IMR-90 (cell line): ENCODE measurements at places on chromosomes 2 and 18. TPM values are rescaled to one million over a fixed set of nuclear protein-coding genes. Genes with fewer than 3 reads are reported as not detected.

LOXHD1 gene
- total RNA-seq, result not detected in 2 replicates

CDH19 gene
- total RNA-seq, result not detected in 2 replicates

KANSL1L gene
- 7.2 and 8.1 TPM in 2 replicates for total RNA-seq

KYNU gene
- 2.2 and 2.9 TPM in 2 replicates for total RNA-seq

FHOD3 gene
- 16.0 and 16.7 TPM in 2 replicates for total RNA-seq

KATNAL2 gene
- 0.90 and 1.4 TPM in 2 replicates for total RNA-seq

STPG4 gene
- total RNA-seq, result 0.18 and 0.28 TPM in 2 replicates

TRIB2 gene
- 12.7 and 16.1 TPM in 2 replicates for total RNA-seq

SERPINB10 gene
- not detected in 2 replicates for total RNA-seq

DNA sequence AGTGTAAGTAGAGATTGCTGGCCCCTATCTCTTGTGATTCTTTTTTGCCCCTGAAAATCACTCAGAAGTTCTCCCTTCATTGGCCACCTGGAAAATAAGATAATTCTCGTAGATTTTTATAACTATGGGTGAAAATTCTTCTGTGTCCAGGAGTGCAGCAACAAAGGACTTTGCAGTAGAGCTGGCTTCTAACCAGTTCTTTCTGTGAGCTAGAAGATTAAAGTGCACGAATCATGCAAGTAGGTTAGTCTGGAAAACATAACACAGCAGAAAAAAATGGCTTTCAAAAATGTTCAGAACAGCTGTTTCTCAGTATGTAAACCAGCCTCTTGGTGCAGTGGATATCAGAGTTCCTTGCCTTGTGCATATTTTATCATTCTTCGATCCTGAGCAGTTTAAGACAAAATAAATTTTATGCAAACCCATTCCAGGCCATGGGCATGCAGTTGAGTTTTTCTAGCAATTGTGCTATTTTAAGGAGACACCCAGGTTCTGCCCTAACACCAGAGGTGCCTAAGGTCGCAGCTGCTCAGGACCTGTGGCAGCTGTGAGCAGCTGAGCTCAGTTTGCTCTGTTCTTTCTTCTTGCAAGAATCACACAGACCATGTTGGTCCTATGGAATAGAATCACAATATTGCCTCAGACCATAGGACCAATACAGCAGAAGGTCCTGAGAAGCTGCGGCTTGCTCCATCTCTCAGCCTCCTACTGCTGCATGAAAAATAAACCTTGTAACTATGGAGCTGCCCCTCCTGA, 80.9 kb upstream of the BCL2L11 start:
- DNase-seq, result no peak

DNA sequence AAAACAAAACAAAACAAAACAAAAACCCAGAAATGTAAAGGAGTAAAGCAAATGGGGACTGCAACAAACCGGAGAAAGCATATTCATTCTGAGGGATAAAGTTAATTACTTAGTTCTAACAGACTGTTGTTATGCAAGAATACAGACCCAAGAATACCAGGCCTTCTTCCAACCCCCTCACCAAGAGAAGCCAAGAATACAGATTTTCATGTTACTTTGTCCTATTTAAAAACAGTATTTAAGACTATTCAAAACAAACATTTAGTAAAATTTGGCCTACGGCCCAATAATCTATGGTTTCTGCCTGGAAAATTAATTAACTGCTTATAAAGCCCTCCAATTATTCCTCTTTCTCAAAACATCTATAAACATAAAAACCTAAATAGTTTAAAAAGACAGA, 91.4 kb downstream of the USP34 start:
- DNase-seq, result no peak

GRCh38 chr2:68556381-68556780, 87.0 kb upstream of the PROKR1 start:
- DNase-seq, result peak; percentile 77

GRCh38 chr2:217431577-217432269, 571.1 kb downstream of the TNS1 start:
- DNase-seq, result no peak

DNA sequence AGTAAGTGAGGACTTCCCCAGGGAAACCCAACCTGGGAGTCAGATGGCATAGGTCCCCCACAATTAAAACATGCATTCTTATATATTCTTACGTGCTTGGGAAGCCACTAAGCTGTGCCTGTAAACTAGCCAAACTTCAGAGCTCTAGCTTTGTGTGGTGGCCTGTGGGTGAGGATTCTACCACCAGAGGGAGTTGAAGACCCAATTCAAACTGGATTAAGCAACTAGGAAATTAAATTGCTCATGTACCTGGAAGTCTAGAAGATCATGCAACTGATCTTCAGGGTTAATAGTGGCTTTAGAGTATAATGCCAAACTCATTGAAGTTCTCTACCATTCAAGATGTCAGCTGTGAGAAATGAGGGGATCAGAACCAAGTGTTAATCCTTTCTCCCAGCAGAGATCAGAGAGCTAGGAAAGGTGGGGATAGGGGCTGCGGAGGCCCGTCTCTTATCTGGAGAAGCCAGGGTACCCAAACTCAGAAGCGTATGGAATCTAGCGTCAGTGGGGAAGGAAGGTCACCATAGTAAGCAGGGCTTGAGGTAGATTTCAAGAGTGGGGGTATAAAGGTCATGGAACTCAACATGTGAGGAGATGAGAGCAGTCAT, 53.2 kb upstream of the CCDC85A start:
- peak; percentile 31 for DNase-seq

- no peak for DNase-seq
These were observed 223.7 kb downstream of the SLC4A10 start for GRCh38 chr2:161847910-161848309.

DNA sequence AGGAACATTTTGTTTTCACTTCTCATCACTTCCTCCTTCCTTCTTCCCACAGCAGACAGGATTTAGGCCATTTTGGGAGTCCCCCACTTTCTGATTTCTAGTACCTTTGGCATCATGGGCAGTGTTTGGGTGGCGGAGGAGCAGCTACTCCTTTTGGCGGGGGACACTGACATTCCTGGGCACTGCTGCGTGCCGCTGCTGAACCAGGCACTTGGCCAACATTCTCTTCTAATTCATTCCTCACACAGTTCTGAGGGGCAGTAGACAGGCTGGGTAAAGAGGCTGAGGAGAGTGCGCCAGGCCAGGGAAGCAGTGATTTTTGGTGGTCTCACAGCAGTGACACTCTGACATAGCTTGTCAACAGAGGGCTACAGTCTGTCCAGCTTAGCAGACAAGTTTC, 270.2 kb downstream of the LOXHD1 start:
- no peak for DNase-seq

GRCh38 chr2:8545695-8546611, 135.9 kb upstream of the ID2 start:
- DNase-seq, result no peak

DNA sequence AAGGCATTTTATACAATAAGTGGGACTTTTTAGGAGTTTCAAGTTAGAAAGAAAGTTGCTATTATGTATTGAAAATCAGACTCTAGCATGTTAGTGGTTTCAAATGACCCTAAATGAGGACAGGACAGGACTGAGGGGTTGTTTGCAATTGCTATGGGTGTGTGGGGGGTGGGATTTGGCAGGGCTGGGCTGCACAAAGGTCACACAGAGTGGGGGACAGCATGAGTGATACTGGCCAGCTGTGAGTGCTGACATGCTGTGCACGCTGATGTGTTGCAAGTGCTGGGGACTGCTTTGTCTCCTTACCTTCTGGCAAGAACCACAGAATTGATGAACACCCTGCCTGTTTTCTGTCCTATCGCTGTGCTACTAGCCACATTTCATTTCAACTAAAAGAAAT, 29.8 kb downstream of the RNMT start:
- DNase-seq, result no peak

DNA sequence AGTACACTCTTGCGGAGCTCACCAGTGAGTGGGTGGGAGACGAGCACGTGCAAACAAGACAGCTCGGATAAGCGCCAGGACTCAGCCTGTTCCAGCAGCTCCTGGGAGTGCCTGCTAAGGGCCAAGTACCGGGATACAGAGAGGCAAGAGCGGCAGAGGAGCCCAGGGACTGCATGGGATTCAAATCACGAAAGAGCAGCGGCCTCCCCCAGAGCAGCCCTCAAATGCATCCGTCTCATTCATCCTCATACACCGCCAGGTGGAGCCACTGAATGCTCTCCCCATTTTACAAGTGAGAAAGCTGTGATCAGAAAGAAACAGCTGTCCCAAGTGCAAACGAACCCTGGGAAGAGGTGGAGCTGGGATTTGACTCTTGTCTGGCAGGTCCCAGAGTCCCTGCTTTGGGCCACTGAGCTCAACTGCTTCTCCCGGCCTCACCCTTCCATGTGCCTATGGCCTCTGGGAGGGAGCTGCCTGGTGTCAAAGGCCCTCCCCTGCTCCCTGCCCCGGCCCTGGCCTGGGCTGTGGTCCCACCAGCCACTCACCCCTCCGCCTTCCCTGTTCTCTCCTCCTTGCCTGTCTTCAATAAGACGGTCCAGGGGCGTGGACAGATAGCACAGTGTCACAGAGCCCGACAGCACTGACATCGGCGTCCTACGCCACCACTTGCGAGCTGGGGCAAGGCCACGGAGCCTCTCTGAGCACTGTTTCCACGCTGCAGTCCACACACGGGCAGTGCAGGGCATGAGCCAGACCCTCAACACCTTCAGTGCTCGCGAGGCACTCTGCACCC, 72.8 kb upstream of the TAF1B start:
- peak; percentile 71 for DNase-seq

DNA sequence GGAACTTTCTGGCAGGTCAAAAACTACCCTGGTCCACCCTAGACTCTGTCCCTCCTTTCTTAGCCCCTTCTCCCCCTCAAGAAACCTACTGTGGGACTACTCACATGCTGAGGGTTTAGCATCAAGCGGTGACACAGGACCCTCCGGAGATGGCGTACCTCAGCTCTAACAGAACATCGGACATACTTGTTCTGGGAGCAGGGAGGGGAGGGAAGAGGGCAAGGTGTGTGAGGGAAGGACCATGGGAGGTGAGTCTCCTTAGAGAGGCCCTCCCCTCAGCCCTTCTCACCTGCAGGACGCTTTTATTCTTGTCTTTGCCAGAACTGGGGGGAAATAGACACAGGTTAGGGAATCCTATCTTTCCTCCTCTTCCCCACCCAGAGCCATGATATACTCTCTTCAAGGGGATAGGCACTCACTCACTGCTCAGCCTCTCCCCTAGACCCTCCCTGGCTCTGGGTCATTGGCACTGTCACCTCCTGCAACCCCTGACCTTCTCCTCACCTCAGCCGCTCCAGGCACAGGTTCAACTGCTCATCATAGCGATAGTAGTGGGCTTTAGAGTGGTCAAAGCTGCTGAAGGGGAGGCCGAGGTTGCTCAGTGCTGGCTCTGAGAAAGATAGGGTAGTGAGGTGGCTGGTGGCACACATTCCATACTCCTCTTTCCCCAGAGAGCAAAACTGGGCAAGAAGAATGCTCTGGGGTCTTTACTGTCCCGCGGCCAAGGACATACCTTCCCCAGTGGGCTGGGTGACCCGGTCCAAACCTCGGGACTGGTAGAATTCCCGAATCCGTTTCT, 1.8 kb downstream of the PCGF1 start:
- no peak for DNase-seq

DNA sequence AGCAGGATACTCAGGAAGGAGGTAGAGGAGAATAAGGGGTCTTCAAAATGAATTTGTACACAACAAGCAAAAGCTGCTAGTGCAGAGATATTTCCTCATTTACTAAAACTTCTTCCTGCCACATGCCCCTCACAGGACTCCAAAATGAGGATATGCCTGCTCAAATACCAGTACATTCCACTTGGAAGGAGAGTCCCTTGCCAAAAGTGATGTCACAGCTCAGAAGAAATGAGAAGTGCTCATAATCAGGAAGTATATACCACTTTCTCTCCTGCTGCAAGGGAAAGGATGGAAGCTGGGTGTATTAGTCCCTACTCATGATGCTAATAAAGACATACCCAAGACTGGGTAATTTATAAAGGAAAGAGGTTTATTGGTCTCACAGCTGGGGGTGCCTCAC, 87.7 kb upstream of the FSHR start:
- DNase-seq, result peak; percentile 38

- DNase-seq, result peak; percentile 96
These were observed 29.4 kb upstream of the WDR75 start for GRCh38 chr2:189411860-189412259.

- no peak for DNase-seq
These were observed 174.3 kb downstream of the CCDC102B start for GRCh38 chr18:68972176-68972575.

- no peak for DNase-seq
These were observed at the start of gene ANO7 for GRCh38 chr2:241188361-241189092. ANO7 (plus strand) TSS chr2:241188677; CDS start chr2:241190064, 1,387 bp downstream.

GRCh38 chr2:96993367-96993766, 7.0 kb upstream of the FAM178B start:
- no peak for DNase-seq

GRCh38 chr18:13260935-13261640, 42.5 kb downstream of the LDLRAD4 start:
- no peak for DNase-seq

GRCh38 chr2:69755862-69756467, 14.0 kb downstream of the ANXA4 start:
- DNase-seq, result peak; percentile 60

DNA sequence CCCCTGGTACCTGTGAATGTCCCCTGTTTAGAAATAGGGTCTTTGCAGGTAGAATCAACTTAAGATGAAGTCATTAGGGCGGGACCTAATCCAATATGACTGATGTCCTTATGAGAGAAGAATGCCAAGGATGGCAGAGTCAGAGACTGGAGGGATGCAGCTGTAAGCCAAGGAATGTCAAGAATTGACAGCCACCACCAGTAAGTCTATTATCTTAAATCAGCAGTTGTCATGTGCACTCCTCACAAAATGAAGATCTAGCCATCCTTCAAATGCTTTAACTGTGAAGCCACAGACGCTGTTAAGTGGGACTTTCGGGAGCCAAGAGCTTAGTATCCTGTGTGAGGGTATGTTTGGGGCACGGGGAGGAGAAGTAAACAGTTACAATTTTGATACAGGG, 83.2 kb downstream of the ITGA4 start:
- DNase-seq, result no peak

DNA sequence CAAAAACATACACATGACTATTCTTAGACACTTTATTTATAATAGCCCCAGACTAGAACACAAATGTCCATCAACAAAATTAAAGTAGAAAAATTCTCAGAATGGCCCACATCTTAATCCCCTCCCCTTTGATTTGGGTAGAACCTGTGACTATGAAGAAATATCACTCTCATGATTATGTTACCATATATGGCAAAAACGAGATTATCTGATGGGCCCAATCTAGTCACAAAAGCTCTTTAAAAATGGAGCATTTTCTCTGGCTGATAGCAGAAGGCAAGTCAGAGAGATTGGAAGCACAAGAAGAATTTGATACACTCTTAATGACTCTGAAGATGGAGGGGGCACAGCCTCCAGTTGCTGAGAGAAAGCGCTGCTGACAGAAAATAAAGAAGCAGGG, 39.6 kb downstream of the METTL4 start:
- no peak for DNase-seq
